Activated CD4-positive, alpha-beta T cell treated with anti-CD3 and anti-CD28 coated beads, Interleukin-2, amount 10 ng/mL, durations not matched to agents 24 days and 14 days (primary cell): ENCODE measurements at places on chromosomes 7 and 10.
A peak's percentile ranks its signal among the peaks of the same experiment; 100 is the strongest.

DNA sequence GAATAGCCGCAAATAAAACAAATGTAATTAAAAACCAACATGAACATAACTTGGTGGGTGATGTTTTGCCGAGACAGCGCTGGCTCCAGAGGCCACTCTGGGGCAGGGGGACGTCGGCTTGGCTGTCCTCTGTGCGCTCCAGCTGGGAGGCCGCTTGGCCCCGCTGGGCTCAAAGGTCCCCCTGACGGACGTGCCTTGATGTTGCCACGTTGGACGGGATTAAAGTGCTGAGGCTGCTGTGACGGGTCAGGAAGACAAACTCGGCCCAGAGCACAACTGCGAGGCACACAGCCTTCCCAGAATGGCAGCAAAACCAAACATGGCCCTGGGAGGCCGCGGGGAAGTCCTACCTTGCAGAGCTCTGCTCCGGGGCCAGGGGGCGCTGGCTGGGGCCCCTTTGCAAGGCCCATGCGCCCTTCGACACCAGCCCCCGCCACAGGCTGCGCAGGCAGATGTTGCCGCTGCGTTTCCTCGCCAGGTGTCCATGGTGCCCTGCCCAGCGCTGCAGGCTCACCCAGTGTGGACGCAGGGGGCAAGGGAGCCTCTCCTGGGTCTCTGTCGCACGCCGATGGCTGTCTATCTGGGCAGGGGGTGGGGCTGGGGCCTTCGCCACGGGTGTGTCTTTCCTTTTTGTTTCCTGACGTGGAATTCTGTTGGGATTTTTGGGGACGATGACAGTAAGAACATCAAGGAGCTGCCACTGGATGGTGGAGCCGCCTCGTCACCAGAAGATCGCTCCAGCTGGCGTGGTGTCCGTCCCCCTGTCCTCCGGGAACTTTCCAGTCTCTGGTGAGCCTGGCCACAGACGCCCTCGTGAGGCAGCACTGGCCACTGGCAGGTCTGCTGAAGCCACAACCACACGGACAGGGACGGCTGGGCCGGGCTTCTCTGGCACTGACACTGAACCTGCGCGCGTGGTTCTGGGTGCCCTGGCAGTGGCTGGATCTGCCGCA is 99.6 kb upstream of the DIP2C start:
- no peak for DNase-seq

DNA sequence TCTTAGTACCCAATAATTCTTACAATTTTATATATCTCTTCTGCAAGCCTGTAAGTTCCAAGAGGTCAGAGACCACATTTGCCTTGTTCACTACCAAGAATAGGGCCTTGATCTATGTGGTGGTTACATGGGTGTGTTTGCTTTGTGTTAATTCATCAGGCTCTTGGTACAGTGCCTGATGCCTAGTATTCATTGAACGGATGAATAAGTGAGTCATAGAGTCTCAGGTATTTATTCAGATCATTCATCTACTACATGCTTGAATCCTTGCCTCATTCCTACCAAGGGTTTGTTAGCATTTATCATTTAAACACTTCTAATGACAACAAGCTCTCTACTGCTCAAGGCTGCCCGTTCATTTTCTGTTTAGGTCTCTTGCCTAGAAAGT is 11.3 kb upstream of the SGPL1 start:
- no peak for DNase-seq

GRCh38 chr10:110376767-110377160 is 72.0 kb upstream of the SMNDC1 start:
- no peak for DNase-seq

- no peak for DNase-seq
Observed at GRCh38 chr7:120735791-120736190, 122.2 kb downstream of the TSPAN12 start.

DNA sequence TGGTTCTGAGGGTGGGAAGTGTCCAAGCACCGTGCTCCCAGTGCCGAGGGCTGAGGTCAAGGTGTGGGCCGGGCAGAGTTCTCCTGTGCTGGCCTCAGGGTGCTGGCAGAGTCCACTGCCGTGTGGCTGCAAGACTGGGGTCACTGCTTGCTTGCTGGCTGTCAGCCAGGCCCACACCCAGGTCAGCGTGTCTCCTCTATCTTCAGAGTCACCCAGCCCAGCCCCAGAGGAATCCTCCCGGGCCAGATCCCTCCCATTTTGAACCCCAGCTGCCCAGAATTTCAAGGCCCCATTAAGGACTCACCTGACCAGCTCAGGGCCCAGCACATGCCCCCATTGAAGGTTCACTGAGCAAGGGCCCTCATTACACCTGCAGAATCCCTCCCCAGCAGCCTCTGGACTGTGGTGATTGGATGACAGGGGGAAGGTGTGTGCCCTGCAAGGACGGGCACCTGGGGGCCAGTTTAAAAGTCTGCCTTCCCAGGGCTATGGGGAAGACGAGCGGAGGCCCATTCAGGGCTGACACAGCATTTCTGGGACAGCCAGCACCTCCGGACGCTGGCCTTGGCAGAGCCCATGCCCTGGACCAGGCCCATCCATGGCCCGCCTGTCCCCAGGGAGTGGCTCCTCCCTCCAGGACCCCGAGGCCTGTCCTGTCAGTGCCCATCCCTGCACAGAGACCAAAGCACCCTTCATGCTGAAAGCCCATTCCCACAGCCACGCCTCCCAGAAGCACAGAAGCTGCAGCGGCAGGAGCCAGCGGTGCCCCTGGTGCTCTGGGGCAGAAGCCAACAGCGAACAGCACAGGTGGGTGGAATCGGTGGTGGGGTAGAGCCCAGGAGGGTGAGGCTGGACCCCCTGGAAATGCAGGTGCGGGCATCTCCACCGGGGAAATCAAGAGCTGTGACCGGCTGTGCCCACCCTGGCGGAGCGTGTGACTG is 45.1 kb upstream of the PPP2R2D start:
- DNase-seq, result no peak

- DNase-seq, result no peak
Observed at GRCh38 chr7:91162436-91162835, 101.8 kb upstream of the FZD1 start.

DNA sequence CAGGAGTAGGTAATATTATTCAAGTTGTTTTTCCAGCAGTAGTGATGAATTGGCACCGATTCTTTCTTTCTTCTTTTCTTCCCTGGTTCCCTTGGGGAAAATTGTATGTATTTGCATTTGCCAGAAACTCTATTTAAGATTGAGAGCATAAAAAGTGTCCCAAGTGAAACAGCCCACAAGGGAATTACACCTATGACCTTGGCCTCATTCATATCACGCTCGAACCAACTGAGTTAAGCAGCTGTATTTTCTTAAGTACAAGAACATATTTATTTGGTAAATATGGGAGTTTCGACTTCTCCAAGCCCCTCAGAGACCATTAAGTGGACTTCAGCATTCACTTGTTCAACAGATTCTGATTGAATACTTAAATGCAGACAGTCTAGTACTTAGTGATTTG is 54.1 kb upstream of the MET start:
- no peak for DNase-seq

- no peak for DNase-seq
Observed at GRCh38 chr10:58275908-58276307, 6.9 kb downstream of the CISD1 start.

GRCh38 chr7:50492770-50493519 is 42.8 kb upstream of the FIGNL1 start:
- peak; percentile 49 for DNase-seq

DNA sequence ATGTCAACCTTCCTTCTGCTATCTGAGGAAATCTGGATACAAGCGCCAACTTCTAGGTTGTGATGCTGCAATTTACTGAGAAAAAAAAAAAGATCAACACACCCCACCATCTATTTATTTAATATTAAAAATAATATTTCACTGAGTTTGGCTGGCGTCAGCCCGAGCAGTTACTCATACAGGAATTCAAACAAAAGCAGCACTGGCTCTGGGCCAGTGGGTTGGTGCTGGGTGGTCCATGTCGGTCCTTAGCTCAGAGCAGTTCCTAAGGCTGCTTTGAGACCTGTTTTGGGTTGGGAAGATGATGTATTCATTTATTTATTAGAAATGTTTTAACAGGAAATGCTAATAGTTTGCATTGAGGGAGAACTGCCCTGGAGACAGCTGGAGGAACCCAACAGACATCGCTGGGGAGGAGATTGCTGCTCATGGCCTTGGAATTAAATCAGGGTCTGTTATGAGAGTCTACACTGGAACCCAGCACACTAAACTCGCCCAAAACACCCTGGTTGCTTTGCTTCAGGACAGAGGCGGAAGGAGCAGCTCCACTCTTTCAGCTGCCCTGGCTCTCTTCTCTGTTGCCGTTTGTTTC is 36.3 kb upstream of the GOT1 start:
- no peak for DNase-seq

DNA sequence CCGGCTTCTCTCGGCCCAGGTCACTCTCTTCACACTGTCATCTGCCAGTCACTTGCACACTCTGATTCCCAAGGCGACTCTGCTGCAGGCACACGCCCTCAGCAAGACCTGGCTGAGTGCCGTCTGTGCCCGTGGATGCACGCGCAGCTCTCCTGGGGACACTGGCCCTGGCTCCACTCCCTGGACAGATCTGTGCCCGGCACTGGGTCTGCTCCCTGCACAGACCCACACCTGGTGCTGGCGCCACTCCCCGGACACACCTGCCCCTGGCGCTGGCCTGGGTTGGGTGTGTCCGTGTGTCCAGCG is 133.2 kb downstream of the DNAJB6 start:
- DNase-seq, result no peak

DNA sequence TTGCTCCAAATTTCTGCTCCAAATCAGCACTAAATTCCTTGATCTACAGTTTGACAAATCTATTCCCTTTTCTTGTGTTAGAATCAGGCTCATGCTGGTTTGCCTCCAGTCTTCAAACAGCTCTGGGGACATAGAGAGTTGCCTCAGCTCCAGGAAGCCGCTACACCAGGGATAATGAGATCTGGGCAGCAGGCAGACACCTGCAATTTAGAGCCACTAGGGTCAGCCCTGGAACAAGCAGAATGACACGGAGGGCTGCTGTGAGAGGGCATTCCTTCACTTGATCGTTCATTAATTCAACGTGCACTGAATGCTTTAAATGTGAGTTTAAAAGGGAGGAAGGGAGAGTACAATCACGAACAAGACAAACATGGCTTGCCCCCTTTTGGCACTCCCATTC is 3.7 kb upstream of the ELMO1 start:
- no peak for DNase-seq

GRCh38 chr7:44279731-44280505 is 45.5 kb downstream of the CAMK2B start:
- DNase-seq, result no peak
